ENCODE measurements at places on chromosomes 2 and 18.

- DNase-seq: no peak
Observed at GRCh38 chr2:236342507-236342906, 78.3 kb upstream of the ASB18 start.

DNA sequence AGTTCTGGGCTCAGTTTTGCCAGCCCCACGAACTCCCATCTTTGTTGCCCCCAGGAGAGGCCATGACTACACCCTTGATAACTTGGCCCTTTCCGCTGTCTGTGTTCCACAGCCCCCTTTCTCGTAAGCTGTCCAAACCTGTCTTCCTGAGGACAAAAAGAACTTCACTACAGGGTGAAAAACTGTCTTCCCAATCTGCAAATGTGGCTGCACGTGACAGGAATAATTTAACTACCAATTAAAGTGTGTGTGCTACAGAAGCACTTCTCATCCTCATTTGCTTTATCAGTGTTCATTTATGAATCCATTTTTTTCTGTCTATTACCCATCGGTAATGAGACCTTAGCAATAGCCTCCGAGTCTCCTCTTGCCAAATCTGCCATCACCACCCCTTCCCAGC, 9.1 kb upstream of the ALPK2 start:
- no peak for DNase-seq

- DNase-seq: no peak
Observed at GRCh38 chr18:75290737-75291358, 80.3 kb downstream of the TSHZ1 start.

DNA sequence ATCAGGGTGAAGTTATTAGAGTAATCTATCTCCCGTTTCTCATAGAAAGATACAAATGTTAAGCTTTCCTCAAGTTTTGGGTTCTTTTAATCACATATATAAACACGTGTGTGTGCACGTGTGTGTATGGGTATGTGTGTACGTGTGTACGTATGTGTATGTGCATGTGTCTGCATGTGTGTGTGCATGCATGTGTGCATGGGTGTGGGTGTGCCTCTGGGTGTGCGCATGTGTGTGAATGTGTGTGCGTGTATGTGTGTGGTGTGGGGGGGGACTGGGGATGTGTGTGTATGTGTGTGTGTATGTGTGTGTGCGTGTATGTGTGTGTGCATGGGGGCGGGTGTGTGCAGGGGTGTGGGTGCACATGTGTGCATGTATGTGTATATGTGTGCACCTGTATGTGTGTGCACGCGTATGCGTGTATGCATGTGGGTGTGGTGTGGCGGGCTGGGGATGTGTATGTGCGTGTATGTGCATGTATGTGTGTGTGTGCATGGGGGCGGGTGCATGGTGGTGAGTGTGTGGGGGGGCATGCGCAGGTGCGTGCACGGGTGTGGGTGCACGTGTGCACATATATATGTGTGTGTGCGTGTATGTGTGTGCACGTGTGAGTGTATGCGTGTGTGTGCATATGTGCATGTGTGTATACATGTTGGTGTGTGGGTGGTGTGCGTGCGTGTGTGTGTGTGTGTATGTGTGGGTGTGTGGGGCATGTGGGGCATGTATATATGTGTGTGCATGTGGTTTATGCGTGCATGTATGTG, 304.0 kb downstream of the MBD2 start:
- no peak for DNase-seq

DNA sequence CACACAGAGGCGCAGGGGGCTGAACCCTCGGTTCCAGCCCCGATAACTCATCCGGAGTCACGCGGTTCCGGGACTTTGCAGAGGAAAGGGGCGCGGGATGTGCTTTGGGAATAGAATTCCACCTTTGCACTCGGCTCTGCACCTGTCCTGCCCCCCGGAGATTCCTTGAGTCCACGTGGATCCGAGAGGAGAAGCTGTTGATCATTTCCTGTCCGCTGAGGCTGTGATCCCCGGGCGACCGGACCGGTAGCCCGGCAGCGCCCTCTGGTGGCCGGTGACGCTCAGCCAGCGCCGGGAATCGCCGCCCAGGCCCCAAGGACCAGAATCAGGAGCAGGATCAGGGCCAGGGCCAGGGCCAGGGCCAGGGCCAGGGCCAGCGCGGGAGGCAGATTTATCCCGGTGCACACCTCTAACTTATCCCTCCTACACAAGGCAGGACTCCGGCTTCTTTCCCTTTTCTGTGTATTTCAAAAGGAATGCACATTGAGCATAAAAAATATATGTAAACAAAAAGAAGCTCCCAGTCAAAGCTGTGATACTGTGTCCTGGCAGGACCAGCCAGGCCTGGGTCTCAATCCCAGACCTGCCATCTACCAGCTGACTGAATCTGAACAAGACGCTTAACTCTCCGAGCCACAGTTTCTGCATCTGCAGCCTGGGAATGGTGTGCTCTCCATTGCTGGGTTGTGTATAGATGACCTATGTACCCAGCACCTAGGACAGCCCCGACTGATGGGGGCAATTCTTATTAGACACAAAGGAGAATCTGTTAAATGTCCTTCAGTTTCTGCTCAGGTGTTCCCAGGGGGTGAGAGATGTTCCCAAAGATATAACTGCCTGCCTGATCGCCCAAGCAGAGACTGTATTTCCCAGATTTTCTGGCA, 8.5 kb upstream of the SPATA3 start:
- DNase-seq: peak; percentile 77

GRCh38 chr2:176380341-176380740, 111.1 kb downstream of the MTX2 start:
- DNase-seq: no peak

- no peak for DNase-seq
Observed at GRCh38 chr2:241736111-241736510, 1.7 kb downstream of the D2HGDH start.

GRCh38 chr2:84278386-84278785, 180.7 kb downstream of the SUCLG1 start:
- no peak for DNase-seq

- no peak for DNase-seq
Observed at GRCh38 chr18:57146956-57147636, at the start of gene BOD1L2. BOD1L2 (plus strand) TSS chr18:57147087; CDS start chr18:57147313, 226 bp downstream.

Data from stimulated activated CD4-positive, alpha-beta T cell treated with anti-CD3 and anti-CD28 coated beads, TNF-alpha, amount 100 ng/mL, for 48 hours (primary cell).